ENCODE measurements at places on chromosomes 5 and 9.
A peak's percentile ranks its signal among the peaks of the same experiment; 100 is the strongest.

- DNase-seq: peak; percentile 8
These were observed 56.7 kb downstream of the AOPEP start for GRCh38 chr9:94783102-94783682.

- no peak for DNase-seq
These were observed 29.9 kb upstream of the MVB12B start for GRCh38 chr9:126296687-126297086.

DNA sequence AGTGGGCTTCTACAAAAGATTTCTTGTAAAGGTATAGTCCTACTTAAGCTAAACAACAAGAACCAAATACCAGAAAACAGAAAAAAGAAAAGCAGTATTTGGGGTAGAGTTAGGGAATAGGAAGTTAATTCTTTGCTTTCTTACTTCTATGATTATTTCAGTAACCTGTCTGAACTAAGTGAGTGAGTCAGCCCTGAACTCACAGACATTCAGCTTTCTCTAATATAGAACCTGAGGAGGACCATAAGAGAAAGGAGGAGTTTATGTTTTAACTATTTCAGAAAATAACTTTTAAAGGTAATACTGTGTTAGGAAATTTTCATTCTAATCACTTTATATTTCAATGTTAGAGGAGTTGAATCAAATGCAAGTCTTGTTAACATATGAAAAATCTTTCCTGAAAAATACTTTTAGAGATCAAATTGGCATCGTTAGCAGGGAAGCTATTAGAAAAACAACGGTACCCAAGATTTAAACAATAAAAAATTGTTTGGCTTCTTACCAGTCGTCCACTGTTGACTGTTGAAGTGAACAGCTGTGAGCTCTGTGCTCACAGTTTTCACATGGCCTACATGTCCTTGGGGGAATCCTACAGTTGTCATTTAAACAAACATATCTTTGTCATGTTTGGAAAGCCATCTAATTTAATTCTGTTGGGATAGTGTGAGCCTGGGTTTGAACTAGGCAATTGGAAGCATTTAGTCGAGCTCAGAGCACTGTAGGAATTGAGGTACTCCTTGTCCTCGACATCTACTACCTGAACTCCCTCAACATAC lies 19.9 kb upstream of the ZFAND5 start:
- DNase-seq: no peak

DNA sequence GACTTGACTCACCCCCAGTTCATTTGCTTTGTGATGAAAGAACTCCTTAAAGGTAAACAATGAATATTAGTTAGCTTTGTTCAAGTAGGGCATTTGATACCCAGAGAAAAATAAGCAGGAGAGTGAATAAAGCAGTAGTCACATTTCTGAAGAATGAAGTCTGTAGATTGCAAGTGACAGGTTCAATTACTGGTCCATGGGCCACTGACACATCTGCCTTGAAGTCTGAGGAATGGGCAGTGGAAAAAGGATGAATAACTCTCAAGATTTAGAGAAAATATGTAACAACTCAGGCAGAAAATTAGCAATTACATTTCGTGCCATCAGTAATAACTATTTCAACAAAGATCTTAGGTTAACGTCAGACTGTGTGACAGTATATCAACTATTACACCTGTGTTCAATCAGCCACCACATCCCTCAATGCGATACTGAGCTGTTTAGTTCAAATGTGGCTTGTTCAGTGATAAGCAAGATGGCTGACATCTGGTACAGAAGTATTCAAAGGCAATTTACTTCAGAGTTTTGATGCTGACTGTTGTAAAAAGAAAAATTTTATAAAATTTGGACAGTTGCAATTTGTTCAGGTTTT lies 1890.7 kb upstream of the NUDT12 start:
- DNase-seq: no peak

DNA sequence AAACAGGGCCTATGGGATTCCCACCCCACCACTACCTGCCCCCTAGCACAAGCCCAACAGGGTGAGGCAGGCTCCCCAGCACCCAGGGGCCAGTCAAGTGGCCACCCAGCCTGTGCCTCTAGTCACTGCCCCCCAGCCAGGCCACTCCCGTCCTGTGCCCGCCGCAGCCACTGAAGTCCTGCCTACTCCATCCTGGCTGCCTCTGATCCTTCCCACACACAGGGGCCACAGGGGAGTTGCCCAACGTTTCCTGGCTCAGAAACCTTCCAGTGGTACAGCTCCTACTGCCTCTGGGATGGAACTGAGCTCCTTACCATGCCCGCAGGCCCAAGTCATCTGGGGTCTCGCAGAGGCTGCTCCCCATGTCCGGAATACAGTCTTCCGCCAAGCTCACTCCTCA lies 70.2 kb upstream of the STXBP1 start:
- no peak for DNase-seq

DNA sequence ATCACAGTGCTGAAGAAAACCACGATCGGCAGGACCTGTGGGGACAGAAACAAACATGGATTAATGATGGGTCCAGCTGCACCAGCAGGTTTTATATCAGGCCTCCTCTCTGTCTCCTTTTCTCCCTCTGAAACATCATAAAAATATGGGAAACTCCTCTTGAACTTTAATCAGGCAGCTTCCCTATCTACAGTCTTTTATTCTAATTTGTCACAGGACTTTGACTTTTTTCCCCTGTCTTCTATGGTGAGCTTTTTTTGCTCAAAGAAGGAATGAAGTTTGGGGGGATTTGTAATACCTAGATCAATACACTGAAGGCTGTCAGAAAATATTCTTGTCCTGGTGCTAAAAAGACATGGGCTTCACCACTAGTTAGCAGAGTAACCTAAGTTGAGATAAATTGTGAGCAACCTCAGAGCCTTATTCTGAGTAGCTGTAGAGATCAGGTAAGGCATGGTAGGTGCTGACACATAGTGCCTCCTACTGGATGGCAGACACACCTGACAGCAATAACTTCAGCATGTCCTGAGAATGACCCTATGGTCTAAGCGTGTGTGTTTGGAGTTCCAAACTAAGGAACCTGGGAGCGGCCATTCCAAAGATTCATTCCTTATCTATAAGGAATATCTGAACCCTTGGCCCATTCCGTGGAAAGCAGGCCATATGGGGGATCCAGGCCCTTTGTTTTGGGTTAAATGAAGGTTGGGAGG lies 46.2 kb downstream of the SLC28A3 start:
- DNase-seq: no peak

- DNase-seq: no peak
These were observed 10.4 kb downstream of the CCL28 start for GRCh38 chr5:43401827-43402226.

GRCh38 chr9:32992595-32993238 lies 8.7 kb downstream of the APTX start:
- DNase-seq: no peak

DNA sequence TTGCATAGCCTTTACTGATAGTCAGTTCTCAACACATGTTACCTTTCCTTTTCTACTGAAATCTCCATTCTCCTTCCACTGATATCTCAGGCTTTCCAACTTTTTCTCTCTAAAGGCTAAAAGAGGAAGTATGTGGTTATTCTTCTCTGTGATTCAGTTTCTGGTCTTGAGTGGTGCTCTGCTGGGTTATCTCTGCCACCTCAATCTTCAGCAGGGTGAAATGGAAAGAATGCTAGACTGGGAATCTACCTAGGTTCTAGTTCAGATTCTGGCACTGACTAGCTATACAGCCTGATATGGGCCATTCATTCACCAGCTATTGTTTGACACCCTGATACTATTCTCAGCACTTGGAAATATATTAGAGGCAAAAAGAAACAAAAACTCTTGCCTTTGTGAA lies 124.9 kb upstream of the GRIA1 start:
- no peak for DNase-seq

DNA sequence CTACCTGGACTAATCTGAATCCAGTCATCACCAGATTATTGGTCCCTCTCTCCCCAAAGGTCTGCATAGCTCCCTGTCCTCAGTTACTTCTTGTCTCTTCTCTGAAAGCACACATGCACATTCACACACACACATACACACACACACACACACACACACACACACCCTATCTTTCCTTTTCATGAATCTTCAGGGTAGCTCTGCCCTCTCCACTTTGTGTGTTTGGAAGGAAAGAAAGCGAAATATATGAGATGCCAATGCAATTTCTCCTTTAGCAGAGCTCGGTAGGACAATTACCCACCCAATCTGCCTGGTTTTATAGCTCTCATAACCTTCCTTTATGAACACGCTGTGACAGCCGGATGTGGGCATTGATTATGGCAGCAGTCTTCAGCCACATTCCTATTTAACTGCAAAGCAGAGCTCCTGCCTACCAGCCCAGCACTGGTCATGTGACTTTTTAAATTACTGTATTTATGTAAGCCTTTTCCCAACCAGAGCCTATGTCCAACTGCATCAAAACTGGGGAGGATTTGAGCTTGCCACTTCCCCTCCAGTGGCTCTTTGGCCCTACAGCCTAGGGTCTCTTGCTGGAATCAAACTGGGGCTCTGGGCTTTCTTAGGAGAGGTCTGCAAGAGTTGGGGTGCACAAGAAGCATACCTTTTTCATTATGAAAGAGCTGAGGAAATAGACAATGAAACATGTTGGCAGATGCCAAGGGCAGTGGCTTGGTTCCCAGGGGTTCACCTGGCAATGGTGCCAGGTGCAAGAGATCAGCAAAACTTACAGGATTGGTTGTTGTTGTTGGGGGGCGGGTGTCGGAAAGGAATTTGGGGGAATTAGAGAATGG lies 20.8 kb upstream of the MATR3 start:
- no peak for DNase-seq

DNA sequence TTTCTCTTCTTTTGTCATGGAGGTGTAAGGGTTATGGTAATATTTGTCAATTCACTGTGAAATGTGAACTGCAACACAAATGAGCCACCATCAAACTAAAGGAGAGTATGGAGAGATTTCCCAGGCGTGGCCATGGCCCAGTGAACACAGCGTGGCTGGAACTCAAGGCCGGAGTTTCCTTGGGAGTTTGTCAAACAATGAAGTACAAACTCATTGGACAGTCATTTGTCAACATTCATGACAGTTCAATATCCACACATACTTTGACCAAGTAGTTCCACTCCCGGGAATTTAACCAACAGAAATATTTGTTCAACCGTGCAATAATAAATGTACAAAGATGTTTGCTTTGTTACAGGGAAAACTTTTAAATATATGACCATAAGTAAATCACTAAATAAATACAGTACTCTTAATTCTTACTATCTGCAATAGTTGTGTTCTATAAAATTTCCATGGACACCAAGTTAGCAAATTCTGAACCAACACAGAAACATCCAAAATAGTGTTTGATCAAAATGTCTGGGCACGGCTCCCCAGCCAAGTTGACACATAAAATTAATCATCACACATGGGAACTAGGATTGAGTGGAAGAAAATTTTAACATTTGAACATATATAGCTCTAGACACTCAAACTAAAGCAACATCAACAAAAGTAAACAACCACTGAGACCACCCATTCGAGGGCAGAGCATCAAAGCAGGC lies 87.1 kb downstream of the DIRAS2 start:
- DNase-seq: no peak

DNA sequence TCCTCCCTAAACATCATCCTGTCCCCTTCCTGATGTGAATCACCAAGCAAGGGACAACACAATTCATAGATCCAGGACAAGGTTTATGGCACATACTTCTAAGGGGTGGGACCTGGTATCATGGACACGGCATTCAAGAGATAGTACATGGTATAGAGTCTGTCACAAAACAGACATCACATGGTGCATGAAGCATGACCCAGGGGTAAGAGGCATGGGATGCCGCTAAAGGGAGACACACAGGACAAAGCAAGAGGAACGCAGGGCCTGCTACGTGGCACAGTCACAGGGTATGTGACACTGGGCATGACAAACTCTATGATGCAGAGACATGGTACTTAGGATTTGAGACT lies 20.7 kb downstream of the GSN start:
- DNase-seq: no peak

DNA sequence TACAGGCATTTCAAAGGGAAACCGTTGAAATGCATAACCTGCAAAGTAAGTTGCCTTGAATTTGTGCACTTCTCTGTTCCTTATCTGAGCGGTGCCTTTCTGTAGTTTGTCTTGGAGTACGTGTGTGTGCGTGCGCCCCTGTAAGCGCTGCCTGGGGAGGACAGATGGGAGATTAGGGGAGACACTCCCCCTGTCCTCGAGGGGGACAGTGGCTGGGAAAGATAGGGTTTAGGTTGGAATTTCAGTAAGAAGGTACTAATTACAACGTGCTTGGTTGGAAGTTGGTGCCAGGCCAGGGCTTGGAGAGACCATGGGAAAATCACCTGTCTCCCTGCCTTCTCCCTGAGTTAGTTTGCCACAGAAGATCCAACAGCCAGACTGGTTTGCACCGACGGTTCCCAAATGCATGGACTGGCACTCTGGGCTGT lies 73.2 kb downstream of the PIK3R1 start:
- DNase-seq: no peak

DNA sequence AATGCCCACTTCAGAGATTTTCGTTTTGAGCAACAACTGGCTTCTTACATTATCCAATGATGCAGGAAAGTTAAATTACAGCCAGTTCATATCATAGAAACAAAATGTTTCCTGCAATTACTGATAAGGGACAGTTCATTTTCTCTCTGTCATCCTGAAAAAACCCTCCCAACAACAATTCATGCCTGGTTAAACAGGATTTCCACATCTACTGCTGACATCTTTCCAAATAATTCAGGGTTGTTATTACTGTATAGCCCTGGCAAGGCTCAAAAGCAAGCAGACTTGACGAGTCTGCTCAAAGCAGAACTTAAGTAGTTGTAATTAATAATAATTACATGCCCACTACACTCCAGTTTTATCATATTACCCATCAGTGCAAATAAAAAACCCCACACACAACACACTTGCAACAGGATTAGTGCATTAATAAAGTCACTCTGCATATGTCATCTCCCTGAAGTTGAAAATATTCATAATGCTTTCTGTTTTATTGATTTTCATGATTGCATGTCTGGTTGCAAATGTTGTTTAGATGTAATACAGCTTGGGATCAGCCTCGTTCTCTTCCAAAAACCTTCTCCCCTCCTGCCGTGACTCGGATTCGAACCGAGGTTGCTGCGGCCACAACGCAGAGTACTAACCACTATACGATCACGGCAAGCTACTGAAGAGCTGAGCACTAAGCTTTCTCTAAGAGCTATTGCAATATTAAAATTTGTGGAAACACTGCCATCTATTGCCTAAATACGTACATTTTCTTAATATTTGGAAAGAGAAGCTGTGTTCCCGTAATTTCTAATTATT lies 119.6 kb upstream of the NFIB start:
- DNase-seq: no peak

DNA sequence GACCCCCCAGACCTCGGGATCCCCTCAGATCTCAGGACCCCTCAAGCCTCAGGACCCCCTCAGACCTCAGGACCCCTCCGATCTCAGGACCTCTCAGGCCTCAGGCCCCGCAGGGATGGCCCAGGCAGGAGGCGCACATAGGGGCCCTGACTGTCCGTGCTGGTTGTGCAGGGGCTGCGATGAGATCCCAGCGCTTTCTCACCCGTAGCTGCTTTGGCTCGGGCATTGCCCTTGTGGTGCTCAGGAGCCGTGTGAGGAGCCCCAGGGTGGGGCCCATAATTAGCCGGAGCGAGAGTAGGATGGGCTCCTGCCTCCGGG lies 680 bp upstream of the LPCAT1 start:
- DNase-seq: no peak

GRCh38 chr9:68562461-68562860 lies 21.8 kb upstream of the TMEM252 start:
- DNase-seq: no peak

GRCh38 chr5:151692312-151692711 lies 5.6 kb upstream of the SPARC start:
- no peak for DNase-seq

Data from cerebellar nuclear complex (tissue), 1 donor.